ENCODE measurements at places on chromosomes 6 and 20. TPM values are rescaled to one million over a fixed set of nuclear protein-coding genes. Genes with fewer than 3 reads are reported as not detected.

- H3K36me3 ChIP-seq: no peaks in the 10 kb centered on the region
- H3K4me1 ChIP-seq: peaks cover 40% of the 10 kb centered on the region
- no peak for DNase-seq
- peaks cover 83% of the 10 kb centered on the region for H3K27me3 ChIP-seq
- peak overlapping the region; percentile 72 for H3K4me3 ChIP-seq
These were observed 687 bp upstream of the HTR1B start for GRCh38 chr6:77463861-77464494.

DNA sequence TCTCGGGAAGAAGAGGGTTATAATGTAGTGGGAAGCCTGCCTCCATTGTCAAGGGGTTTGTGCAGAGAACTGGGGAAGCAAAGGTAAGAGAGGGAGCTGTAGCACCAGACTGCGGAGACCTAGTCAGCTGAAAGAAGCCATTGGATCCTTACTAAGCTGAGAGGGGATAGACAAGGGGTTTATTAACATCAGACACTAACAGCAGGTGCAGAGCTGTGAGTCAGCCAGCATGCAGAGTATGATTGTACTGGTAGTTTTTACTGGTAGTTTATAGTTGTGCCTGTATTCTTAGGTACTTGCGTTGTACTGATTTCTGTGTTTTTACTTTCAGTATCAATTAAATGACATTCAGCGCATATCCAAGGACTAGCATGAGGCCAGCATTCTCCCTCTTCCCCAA lies 17.8 kb upstream of the COL19A1 start:
- H3K36me3 ChIP-seq: peaks cover 8% of the 10 kb centered on the region
- no peak overlapping the region for H3K4me3 ChIP-seq
- no peaks in the 10 kb centered on the region for H3K27me3 ChIP-seq
- H3K4me1 ChIP-seq: no peaks in the 10 kb centered on the region

DNA sequence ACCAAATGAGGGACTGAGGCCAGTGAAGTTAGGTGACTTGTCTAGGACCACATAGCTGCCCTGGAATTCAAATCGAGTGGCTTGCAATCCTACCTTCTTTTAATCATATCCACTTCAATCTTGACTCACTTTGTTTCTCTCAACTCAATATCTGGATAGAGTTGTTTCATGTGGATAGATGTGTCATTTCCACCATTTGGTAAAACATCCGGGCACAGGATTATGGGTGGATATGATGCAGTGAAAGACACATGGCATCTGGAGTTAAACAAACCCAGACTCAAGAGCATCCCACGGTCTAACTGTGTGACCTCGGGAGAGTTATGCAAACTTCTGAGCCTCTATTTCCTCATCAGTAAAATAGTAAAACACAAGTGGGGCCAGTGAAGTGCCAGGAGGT lies 103.6 kb upstream of the CNKSR3 start:
- no peaks in the 10 kb centered on the region for H3K27me3 ChIP-seq
- no peak for DNase-seq
- no peak overlapping the region for H3K27ac ChIP-seq

DNA sequence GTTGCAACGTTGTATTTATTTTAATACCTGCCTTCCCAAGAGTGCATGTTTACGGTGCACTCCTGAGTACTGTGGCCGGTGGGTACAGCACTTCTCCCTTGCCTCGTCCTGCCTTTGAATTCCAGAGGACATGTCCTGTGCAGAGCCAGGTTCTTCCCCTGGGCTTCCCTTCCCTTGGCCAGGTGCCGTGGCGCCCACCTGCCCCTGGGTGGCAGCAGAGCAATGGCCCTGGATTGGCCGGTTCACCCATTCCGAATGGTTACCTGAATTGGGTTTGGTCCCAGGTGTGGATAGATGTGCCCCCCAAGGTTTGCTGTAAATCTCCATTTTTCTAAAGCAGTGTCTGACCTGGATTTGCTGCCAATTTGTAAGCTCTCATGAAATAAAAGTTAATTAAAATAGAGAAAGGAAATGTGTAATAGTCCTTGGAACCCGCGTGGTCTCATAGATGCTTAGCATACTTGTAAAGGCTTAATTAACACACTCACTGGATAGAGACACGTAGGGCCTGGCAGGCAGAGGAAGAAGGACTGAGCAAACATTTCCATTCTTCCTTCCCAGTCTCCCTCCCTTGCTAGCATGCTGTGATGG lies 40.6 kb downstream of the DTD1 start:
- no peaks in the 10 kb centered on the region for H3K27me3 ChIP-seq
- H3K36me3 ChIP-seq: peaks cover 4% of the 10 kb centered on the region
- no peak overlapping the region for H3K4me3 ChIP-seq

DNA sequence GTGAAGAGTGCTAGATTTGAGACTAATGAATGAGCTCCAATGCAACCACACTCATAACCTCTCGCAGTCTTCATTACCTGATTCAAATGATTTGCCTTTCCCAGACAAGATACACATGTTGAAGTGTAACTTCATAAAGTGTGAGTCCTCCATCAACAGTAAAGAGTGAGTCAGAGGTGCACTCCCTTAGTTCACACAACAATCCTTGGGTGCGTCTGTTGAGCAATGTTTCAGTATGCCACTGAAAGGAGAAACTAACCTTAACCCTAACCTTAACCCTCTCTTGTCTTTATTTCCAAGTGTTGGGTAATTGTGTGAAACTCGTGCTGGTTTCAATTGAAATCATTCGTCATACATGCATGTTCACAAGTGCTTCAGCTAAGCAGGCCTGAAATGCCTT lies 21.0 kb upstream of the RIN2 start:
- peaks cover 44% of the 10 kb centered on the region for H3K4me1 ChIP-seq
- no peak for DNase-seq
- H3K36me3 ChIP-seq: no peaks in the 10 kb centered on the region
- H3K27me3 ChIP-seq: no peaks in the 10 kb centered on the region
- peak overlapping the region; percentile 93 for H3K27ac ChIP-seq

EEF1A2 gene
- 15.6 TPM for total RNA-seq

- H3K4me3 ChIP-seq: no peak overlapping the region
- peaks cover 24% of the 10 kb centered on the region for H3K27me3 ChIP-seq
- H3K4me1 ChIP-seq: no peaks in the 10 kb centered on the region
- no peaks in the 10 kb centered on the region for H3K36me3 ChIP-seq
- no peak overlapping the region for H3K27ac ChIP-seq
These were observed 35.0 kb upstream of the VSX1 start for GRCh38 chr20:25116739-25117458.

GRCh38 chr6:111663692-111664564 lies 58.2 kb upstream of the TRAF3IP2 start:
- H3K4me1 ChIP-seq: peaks cover 43% of the 10 kb centered on the region
- peak overlapping the region; percentile 37 for H3K4me3 ChIP-seq
- H3K36me3 ChIP-seq: peaks cover 18% of the 10 kb centered on the region
- peak; percentile 33 for DNase-seq

GRCh38 chr6:148934539-148934938 lies 187.7 kb downstream of the UST start:
- no peak overlapping the region for H3K4me3 ChIP-seq
- no peak for DNase-seq
- H3K36me3 ChIP-seq: no peaks in the 10 kb centered on the region
- no peak overlapping the region for H3K27ac ChIP-seq

TCP11 gene
- total RNA-seq: 0.24 TPM

DNA sequence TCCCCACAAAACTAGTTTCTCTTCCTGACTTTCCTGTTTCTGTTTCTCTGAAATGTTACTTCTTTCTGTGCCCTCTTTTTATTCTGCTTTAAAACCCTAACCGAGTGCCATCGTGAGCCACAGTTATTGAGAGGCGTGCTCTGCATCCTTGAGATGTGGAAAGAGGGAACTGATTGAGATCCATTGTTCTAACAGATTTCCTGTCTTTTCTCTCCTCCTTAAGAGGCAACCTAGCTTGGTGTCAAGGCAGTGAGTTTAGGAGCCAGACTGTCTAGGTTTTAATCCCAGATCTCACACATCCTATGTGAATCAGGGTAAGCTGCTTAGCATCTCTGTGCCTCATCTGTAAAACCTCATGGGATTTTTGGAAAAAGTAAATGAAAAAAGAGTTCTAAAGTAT lies 57.5 kb downstream of the SNX9 start:
- H3K4me1 ChIP-seq: peaks cover 9% of the 10 kb centered on the region
- H3K36me3 ChIP-seq: peaks cover 35% of the 10 kb centered on the region
- no peak for DNase-seq
- no peaks in the 10 kb centered on the region for H3K27me3 ChIP-seq
- peak overlapping the region; percentile 7 for H3K27ac ChIP-seq

L3MBTL1 gene
- 44.3 TPM for total RNA-seq

GRCh38 chr6:47375426-47375825 lies 65.7 kb upstream of the TNFRSF21 start:
- no peaks in the 10 kb centered on the region for H3K27me3 ChIP-seq
- no peak for DNase-seq

- no peaks in the 10 kb centered on the region for H3K36me3 ChIP-seq
- no peak for DNase-seq
- no peak overlapping the region for H3K27ac ChIP-seq
These were observed 735 bp downstream of the SIRPG start for GRCh38 chr20:1656844-1657243.
